GM12891 (cell line): ENCODE measurements at places on chromosomes 2 and 18.

DNA sequence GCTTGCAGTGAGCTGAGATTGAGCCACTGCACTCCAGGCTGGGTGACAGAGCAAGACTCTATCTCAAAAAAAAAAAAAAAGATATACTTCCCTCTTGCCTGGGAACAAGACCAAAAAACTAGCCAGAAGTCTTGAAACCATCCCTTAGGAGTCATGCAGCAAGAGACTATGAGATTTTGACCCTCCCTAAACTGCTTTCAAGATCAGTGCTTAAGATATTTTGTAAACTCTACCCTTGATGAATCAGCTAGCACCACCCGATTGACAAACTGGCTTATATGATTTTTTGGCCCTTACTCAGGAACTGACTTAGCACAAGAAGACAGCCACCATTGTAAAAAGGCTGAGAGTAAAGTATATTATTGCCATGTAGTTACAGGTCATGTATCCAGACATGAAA is 3.8 kb downstream of the SULT1C3 start:
- no peak for DNase-seq

DNA sequence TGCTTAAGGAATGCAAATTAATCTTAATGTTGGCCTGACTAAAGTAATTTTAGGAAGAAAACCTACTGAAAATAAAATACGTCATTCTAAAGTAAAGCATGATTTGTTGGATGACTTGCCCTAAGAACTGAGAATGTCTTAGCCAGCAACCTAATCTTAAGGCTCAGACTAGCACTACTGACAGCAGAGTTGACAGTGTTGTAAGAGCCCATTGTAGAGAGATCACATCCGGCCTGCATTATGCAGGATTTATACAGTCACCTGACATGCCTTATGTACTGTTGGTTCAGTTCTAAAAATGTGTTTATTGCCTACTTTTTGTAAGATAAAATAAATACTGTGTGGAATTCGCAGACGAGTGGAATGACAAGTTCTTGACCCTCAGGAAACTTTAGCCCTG is 82.3 kb downstream of the TMEM185B start:
- no peak for DNase-seq

DNA sequence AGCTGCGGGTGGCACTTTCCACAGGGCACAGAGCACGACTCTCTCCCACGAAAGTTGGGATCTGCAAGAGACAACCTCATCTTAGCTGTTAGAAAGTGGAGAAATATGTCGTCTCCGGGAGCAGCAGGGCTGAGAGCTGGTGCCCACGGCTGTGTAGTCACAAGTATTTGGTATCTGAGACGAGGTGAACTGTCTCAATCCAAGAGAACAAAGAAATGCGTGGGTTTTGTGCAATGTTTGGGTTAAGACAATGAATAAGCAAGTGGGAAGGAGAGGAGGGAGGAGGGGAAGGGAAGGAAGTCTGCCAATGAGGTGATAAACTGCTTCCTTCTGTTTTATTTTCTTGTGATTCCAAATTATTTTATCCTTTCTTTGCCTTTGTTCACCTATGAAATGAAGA is 18.0 kb downstream of the DYTN start:
- DNase-seq, result no peak

GRCh38 chr2:167891841-167892240 is 355.6 kb downstream of the STK39 start:
- no peak for DNase-seq

- no peak for DNase-seq
Measured at GRCh38 chr2:8624855-8625398, 56.9 kb upstream of the ID2 start.

GRCh38 chr2:231819447-231820042 is 33.3 kb downstream of the COPS7B start:
- no peak for DNase-seq
